ENCODE measurements at places on chromosomes 5 and 9. TPM values are rescaled to one million over a fixed set of nuclear protein-coding genes. Genes with fewer than 3 reads are reported as not detected.

Gene GLIPR2
- total RNA-seq: 4.7 TPM

Gene TMEM215
- not detected for total RNA-seq

Gene STKLD1
- total RNA-seq: not detected

Gene APBA1
- 1.9 TPM for total RNA-seq

Gene CDC25C
- not detected for total RNA-seq

Gene ANKRD18B
- total RNA-seq: not detected

Gene PGM5
- 176 TPM for total RNA-seq

Gene TERT
- not detected for total RNA-seq

Gene C5orf52
- not detected for total RNA-seq

Gene GEMIN5
- 15.2 TPM for total RNA-seq

Gene FOXD4
- total RNA-seq: 0.13 TPM

Gene TBCA
- total RNA-seq: 111 TPM

Gene SHOC1
- not detected for total RNA-seq

Gene LCN10
- total RNA-seq: 12.3 TPM
